ENCODE measurements at places on chromosomes 5 and 9.
A peak's percentile ranks its signal among the peaks of the same experiment; 100 is the strongest.

GRCh38 chr9:118303216-118303615, 599.0 kb downstream of the TLR4 start:
- DNase-seq: no peak

DNA sequence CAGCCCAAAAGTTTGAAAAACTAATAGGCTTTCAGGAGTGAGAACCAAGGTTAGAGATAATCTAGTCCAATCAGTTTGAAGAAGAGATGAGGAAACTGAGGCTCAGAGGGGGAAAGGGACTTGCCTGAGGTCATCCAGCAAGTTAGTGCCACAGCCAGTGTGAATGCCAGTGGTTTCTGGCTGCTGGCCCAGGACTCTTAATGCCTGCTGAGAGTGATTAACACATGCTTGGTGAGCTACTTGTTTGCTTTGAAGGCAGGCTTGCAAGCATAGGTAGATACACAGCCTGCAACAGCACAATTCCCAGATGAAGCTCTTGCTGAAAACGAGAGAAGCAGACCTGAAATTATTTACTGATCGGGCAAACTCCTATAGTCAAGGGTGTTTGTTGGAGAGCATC, 591.6 kb upstream of the SGCD start:
- DNase-seq: peak; percentile 47

DNA sequence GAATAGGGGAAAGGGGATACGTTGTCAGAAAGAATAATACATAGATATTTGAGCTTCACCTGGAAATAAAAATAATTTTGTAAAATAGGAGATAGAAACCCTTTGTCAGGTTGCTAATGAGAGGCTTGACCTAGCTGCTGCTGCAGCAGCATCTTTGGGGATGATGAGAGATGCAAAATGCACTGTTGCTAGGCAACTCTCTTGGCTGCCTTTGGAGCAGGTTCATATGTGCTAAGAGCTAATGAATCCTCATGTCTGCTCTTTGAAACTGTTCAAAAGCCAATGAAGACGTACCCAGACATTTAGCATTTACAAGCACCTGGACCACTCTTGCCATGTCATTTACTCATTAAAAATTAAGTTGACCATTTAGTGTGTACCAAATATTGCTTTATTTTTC, 121.7 kb downstream of the FOCAD start:
- no peak for DNase-seq

- no peak for DNase-seq
These were observed 96.4 kb downstream of the OXCT1 start for GRCh38 chr5:41773799-41774198.

DNA sequence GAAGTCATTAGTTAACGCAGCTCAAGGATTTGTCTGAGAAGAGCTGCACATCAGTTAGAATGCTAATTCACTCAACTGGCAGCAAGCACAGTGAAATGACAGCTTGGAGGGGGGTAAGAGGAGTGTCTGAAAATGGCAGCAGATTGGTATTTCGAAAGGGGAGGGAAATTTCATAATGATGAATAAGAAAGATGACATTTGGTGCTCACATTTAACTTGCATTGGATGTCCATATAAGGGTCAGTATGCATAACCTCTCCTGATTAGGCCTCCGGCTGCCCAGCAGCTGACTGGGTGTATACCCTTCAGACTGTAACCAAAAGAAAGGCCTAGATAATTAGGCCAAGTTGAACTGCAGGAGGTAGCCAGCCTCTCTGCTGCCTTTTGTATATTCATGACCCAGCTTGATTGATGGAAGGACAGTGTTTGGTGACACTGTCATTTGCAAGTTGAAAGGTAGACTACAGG, 131.0 kb downstream of the PBX3 start:
- peak; percentile 55 for DNase-seq

DNA sequence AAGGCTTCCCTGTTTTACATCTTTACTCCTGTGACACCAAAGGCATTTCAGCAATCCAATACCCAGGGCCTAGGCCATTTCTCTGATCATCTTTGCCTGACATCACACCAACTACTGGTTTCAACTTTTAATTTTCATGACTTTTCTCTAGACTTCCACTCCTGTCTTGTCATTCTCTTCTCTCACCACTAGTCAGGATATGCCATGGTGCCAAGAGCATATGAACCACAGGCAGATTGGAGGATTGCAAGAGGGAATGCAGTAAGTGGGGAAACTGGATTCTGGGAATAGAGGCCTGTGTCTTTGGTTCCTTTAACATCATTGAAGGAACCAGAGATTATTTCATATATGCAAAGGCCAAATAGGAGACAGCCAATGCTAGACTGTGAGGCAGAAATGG, 69.3 kb downstream of the ANKRD31 start:
- no peak for DNase-seq

DNA sequence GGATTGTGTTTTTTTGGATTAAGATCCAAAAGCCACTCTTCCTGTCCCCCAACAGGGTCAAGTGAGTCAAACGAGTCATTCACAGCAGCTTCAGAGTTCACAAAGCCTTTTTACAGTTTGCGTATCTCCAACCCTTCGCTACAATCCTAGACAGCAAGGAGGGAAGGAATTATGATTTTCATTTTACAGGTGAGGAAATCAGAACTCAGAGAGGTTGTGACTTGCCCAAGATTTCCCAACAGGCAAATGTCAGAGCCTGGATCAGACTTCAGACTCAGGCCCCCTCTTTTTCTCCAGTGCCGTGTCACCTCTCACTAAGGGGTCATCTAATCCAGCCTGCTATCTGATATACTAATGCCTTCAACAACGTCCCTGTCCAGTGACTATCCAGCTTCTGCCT, 72.1 kb upstream of the XPA start:
- DNase-seq: no peak

DNA sequence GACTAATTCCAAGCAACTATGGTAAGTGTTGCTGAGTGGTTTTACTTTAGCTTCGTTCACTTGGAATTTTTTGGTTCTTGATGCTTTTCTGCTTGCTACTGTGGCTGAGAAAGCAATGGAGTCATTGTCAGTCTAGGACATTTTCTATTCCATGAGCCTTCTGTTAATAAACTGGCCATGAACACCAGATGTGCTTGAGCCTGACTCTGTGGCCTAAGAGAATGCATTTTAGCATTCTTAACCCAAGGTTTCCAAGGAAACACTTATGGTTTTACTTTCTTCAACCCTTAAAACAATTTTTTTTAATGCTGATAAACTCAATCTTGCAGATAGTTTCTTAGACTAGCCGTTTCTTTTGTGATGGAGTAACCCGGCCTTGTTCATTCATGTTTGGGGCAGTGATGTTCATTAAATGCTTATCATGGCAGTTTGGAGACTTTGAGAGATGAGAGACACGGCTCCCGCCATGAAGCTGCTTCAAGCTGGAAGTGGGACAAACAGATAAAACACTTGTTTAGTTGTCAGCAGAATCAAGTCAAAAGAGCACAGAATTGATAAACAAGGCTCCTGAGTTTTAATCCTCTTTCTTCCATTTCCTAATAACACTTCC, 42.4 kb downstream of the OSTF1 start:
- peak; percentile 26 for DNase-seq

- no peak for DNase-seq
These were observed 70.8 kb upstream of the PRRC1 start for GRCh38 chr5:127446626-127447025.

DNA sequence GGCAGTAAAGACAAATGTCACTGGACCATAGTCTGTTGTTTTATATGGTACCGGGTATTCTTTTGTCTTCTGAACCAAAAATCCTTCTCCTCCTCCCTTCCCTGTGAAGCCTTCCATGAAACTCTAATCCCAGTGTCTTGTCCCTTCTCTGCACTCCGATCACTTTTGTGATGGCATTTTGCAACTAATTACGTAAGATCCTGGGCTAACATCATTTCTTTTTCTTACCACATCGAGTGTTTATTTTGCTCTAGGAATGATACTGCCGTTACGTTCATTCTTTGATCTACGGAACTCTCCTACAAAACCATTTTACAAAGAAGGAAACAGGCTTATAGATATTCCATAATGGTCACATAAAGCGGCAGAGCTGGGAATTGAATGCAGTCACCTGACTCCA, 33.7 kb downstream of the SNX18 start:
- DNase-seq: no peak

DNA sequence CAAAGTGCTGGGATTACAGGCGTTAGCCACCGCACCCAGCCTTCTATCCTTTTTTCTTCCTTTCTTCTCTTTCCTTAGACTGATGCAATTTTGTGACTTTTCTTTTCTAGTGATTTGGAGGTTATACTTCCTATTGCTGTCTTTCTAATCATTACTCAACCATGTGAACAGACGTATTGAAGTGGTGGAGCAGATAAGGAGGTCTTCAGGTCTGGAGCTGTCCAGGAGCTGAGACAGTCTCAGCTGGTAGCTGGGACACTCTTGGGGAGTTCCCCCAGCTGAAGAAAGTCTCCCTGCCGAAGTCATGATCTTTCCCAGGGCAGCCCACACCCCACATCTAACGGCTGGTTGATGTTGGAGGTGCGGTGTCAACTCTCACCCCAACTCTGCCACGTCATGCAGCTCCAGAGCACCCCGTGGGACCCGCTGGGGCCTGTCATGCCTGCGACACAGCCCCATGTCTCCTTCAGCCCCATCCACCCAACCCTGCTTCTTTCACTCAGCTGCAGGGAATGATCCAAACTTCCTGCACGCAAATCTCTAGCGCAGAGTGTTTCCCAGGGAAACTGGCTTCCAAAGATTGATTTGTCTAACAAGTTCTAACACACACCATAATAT, 41.1 kb downstream of the NSUN2 start:
- DNase-seq: no peak

DNA sequence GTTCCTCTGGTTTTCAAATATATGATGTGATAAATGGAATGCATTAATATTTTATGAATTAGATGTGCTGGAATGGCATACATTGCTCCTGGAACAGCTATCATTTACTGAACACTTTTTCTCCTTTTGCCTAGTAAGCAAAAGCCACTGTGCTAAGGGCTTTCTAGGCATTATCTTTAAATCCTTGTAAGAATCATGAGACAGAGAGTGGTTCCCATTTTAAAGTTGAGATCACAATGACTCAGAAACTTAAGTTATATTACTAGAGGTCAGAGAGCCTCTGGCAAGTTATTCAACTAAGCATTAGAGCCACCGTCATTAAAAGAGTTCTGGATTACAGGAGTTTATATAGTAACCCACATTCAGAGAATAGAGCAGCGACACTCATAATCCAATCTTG, 26.7 kb upstream of the FSD1L start:
- no peak for DNase-seq

GRCh38 chr5:78537821-78538220, 110.8 kb downstream of the LHFPL2 start:
- peak; percentile 68 for DNase-seq

- no peak for DNase-seq
These were observed 14.8 kb upstream of the SMIM15 start for GRCh38 chr5:61177070-61177469.

DNA sequence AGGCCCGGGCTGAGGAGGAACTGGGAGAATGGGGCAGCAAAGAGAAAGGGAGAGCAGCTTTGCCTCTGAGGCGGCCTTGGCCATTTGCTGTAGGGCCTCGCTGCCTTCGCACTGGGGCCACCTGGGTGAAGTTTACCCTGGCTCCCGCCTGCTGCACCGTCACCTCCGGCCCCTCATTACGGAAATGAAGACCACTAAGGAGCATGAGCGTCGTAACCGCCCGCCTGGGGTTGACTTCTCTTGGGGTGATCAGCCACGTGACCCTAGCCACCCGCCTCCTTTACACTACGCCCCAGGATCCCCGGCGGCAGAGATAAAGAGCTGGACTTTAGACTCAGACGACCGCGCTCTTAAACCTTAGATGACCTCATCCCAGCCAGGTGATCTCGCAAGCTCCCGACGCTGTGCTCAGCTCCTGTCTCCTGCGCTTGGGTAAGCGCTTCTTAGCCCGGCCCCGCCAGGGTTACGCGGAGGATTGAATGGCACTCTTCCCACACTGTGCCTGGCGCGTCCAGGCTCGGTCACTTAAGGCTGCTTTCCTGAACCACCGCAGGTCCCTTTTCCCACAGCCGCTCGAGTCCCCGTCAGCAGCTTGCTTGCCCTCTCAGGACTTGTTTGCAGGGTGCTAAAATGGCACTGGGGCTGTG, 107.9 kb upstream of the LARP1 start:
- no peak for DNase-seq

GRCh38 chr5:163260961-163261360, 176.4 kb upstream of the CCNG1 start:
- no peak for DNase-seq

DNA sequence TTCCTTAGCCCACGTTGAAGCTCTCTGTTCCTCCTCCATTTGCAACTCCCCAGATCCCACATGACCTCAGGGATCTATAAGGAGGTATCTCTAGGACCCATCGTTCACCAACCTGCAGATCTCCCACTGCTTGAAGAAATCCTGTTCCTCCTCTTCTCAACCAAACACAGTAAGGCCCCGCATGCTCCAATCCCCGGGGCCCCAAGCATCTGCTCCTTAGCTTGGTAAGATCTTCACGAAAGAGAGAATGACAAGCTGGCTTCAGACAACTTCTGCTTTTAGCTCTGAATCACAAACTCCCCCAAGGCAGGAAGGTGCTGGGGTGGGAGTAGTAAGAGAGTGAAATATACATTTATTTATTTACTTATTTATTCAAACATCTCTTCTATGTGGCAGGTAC, 33.0 kb upstream of the ARHGAP26 start:
- no peak for DNase-seq

- DNase-seq: peak; percentile 65
These were observed 1062.6 kb downstream of the NR2F1-AS1 start for GRCh38 chr5:92518318-92518904.

DNA sequence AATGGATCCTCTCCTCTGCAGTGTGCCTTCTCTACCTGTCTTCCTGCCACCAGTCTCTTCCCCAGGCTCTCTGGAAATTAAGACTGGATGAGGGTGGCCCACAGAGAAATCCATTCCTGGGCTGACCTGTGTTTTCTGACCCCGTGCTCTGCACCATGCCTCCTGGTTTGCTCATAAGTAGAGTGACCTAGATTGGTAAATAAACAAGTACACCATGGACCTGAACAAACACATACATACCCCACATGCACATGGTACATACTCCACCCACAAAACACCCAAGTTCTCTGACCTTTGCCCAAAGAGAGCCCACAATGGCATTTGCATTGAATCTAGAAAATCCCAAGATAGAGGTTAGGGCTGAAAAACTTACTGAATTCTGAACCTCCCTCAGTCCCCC, 77.5 kb upstream of the PLPP6 start:
- DNase-seq: no peak

GRCh38 chr5:1035421-1036405, 27.1 kb downstream of the NKD2 start:
- DNase-seq: no peak

DNA sequence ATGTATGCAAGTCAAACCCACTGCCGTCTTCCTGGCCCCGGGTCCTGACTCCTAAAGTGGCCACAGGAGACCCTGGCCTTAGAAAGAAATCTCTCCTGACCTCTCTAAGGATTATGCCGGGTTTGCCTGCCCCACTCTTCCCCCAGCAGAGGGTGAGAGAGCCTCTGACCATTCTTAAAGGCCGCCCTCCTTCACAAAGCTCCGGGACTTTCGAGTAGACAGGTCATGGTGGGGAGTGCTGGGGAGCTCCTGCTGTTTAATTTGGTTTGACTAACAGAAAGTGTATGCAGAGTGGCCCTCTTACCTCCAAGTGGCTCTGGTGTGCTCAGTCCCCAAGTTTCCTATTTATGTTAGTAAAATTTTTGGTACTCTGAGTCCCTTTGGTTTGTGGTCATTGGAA, 111.8 kb downstream of the LRRC70 start:
- DNase-seq: no peak

Data from fibroblast of upper back skin (primary cell).